ENCODE measurements at places on chromosomes 12 and 14.

GRCh38 chr12:69657376-69658137 is 41.5 kb downstream of the BEST3 start:
- no peak for DNase-seq

GRCh38 chr14:67551940-67552339 is 18.9 kb downstream of the PLEKHH1 start:
- no peak for DNase-seq

GRCh38 chr14:77109656-77110055 is 11.6 kb downstream of the CIPC start:
- no peak for DNase-seq

DNA sequence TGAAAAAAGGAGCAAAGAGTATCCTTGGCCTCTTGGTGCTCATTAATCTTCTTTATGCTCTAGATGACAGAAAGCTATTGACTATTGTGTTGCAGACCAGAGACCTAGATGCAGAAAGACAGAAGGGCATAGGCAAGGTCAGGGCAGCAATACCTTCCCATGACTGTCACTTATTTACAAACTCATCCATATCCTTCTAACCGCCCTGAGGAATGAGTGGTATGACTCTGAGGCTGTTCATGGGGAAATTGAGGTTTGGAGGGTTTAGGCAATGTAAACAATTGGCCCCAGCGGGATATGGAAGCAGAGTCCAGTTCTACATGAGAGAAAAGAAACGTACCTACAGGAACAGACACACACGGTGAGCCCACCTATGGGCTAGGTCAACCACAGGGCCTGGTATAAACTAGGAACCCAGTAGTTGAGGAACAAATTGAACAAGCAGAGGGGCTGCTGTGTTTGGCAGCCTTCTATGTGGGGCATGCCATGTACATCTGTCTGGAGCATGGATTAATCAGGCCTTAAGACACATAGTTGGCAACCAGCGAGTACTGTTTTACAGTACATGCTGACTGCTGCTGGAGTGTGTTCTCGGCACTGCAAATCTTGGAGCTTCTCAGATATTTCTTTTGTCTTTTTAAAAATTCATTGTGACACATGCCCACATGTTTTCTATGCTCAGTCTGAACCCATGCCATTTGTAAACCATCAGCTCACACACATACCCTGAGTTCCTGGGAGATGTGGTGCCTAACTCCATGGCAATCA is 159.7 kb upstream of the NTF3 start:
- DNase-seq, result no peak

DNA sequence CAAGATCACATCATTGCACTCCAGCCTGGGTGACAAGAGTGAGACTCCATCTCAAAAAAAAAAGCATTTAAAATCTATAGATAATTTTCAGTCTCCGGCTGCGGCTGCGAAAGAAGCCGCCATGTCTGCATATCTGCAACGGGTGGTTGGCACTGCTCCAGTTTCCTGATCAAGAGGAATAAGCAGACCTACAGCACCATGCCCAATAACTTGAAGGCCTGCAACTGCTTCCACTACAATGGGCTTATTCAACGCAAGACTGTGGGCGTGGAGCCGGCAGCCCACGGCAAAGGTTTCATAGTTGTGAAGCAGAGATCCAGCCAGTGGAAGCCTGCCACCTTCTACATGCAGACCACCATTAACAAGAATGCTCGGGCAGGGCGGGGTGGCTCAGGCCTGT is 30.6 kb upstream of the EID3 start:
- DNase-seq, result no peak

DNA sequence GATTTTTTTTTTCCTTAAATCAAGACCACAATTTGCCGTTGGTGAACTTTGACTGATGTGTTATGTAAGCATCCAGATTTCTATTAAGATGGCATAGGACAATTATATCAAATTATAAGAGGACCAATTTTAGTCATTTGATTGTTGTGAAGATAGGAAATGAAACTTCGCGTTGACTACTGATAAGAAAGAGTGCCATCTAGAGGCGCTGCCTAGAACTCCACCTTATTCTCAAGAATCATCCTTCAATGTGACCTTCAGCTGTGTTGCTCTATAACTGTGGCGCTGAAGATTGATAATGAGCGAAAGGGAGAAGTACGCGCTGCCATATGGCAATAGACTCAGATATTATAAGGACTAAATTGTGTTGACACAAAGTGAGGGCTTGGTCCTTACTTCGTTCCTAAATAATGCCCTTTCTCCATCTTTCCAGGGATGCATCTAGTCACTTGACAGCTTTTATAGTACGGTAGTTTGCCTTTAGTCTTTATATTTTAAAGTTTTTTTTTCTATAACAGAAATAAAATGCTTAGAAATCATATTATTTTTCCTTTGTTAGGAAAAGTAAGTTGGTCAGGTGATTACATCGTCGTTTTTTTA is 350.8 kb upstream of the STXBP6 start:
- peak; percentile 2 for DNase-seq

GRCh38 chr12:91140026-91140931 is 29.0 kb upstream of the LUM start:
- peak; percentile 97 for DNase-seq

- no peak for DNase-seq
Observed at GRCh38 chr14:68379510-68380328, 413.1 kb downstream of the ZFP36L1 start.

DNA sequence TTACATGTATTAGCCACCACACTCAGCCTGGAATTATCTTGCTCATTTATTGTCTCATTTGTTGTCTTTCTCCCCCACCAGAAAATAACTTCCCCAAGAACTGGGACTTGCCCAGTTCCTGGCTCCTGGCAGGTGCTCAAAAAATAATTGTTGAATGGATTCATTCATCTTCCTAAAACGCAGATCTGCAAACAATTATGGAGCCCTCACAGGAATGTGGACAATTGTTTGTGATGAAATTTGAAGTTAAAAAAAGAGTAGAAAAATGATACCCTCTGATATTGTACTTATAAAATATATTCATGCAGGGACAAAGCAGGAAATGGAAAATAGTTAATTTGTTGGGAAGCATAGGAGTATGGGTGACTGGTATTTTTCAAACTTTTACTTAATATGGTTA is 60.7 kb upstream of the MAP1LC3B2 start:
- peak; percentile 33 for DNase-seq

- no peak for DNase-seq
Observed at GRCh38 chr14:102219316-102219715, 79.6 kb downstream of the WDR20 start.

GRCh38 chr12:71565535-71565934 is 98.1 kb downstream of the ZFC3H1 start:
- DNase-seq, result no peak

- no peak for DNase-seq
Observed at GRCh38 chr12:104870797-104871196, 87.3 kb downstream of the SLC41A2 start.

DNA sequence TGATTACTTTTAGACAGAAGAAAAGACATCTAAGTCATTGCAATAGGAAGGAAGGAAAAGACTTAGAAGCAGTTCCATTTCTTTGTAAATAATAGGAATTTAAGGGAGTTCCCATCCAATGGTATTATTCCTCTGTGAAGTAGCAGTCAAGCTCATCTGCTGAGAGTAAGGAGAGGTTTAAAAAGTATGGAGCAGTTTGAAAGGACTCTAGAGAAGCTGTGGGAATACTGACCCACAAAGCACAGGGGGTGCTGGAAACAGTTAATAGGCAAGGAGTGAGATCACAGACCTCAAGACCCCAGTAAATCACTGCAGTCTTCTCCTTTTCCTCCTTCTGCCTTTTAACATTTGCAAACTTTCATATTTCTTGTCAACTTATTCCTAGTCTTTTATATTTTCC is 428.5 kb downstream of the ADAMTS20 start:
- DNase-seq, result no peak

DNA sequence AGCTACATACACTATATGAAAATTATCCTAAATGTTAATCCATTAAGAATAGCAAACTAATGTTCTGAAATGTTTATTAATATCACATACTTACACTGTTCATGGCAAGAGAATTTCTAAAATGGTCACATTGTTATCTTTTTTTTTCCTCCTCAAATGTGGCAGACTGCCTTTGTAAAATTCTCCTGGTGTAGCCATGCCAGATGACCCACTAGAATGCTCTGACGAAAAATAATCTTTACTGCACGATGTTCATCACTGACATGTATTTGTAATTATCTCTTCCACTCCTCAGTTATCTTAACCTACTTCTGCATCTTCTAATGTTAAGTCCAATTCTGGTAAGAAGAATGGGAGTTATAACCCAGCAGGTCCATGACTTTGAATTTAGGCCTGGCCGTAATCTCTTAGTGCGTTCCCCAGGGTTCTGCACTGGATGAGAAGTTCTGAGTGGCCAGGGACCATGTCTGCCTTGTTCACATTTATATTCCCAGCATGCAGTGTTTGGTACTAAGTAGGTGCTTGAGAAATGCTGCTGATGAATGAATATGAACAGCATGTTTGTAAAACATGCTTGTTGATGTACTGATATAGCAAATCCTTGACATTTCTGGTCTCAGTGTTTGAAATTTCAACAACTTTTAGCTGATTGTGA is 46.7 kb downstream of the NOPCHAP1 start:
- no peak for DNase-seq

- DNase-seq, result no peak
Observed at GRCh38 chr12:24363177-24363754, 413.8 kb upstream of the SOX5 start.

DNA sequence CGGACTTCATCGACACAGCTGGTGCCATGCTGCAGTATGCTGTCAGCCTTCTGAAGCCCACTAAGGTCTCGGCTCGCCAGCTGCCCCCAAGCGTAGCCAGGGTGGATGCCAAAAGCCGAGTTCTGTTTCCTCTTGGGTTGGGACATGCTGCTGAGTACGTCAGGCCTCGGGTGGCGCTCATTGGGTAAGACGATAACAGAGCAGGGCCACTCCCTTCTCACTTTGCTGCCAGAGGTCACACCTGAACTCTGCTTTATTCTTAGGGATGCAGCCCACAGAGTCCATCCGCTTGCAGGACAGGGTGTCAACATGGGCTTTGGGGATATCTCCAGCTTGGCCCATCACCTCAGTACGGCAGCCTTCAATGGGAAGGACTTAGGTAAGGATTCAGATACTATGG is 11.1 kb downstream of the COQ6 start:
- DNase-seq, result no peak

GRCh38 chr14:103508521-103509329 is 13.9 kb downstream of the CKB start:
- no peak for DNase-seq

GRCh38 chr14:61489932-61490331 is 168.6 kb downstream of the PRKCH start:
- DNase-seq, result no peak

DNA sequence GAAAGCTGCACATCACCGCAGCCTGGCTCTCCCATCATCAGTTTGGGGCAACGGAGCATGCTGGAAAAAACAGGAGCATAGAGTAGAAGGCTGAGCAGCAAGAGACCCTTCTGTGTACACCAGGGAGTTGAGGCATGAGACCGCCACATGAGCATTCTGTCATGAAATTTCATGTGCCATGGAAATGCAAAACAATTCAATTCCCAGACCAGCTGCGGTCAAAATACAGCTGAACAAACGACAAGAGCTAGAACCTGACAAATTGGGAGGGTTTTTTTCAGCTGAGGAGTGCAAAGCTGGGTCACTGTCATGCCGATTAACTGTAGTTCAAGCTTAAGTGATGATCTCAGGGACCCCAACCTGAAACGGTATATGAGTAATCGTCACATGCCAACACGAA is 37.1 kb downstream of the TMEM30B start:
- no peak for DNase-seq

GRCh38 chr12:48973941-48974673 is 2.6 kb upstream of the WNT10B start:
- no peak for DNase-seq

- no peak for DNase-seq
Observed at GRCh38 chr14:76760331-76761135, 735 bp upstream of the VASH1 start.

DNA sequence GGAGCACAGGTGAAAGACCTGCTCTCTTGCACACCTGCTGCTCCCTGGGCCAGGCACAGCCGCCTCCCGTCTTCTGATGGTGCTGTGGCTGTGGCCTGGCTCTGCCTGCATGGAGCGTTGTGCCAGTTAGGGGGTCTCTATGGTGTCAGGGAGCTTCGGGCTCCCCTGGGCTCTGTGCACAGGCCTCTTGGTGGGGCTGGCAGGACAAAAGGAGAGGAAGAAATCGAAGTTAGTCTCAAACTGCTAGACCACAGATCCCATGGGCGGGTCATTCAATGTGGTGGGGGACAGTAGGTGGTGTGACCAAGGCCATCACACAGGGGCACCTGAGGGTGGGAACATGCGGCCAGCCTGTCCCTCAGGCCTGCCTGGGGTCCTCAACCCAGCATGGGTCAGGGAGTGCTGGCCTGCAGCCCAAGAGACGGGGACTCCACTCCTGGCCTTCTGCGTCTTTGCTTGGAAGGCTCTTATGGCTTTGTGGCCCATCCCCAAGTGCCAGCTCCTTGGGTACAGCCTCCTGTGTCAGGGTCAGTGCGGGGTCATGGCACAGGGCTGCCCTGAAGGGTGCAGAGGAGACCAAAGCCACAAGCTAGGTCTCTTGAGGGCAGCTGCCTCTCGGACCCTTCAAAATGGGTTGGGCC is 84.1 kb downstream of the KIF26A start:
- DNase-seq, result no peak

DNA sequence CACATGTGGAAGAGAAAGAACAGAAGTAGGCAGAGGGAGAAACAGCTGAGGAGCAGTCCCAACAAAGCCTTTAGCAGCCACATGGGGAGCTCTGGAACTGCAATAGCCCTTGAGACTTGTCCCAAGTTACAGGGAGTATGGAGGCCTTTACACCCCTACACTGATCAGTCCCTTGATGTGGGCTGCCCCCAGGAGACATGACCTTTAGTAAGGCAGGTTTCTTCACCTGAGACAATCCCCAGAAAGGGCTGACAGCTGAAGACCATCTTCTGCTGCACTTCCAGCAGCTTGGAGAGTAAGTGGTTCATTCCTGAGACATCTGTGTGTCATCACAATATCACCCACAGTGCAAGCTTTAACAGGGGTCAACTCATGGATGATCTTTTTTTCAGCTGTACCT is 8.6 kb upstream of the SNAPC1 start:
- DNase-seq, result no peak

- DNase-seq, result no peak
Observed at GRCh38 chr14:105467942-105468471, 6.6 kb upstream of the CRIP2 start.

- no peak for DNase-seq
Observed at GRCh38 chr12:68086019-68086603, 73.4 kb downstream of the IFNG start.

DNA sequence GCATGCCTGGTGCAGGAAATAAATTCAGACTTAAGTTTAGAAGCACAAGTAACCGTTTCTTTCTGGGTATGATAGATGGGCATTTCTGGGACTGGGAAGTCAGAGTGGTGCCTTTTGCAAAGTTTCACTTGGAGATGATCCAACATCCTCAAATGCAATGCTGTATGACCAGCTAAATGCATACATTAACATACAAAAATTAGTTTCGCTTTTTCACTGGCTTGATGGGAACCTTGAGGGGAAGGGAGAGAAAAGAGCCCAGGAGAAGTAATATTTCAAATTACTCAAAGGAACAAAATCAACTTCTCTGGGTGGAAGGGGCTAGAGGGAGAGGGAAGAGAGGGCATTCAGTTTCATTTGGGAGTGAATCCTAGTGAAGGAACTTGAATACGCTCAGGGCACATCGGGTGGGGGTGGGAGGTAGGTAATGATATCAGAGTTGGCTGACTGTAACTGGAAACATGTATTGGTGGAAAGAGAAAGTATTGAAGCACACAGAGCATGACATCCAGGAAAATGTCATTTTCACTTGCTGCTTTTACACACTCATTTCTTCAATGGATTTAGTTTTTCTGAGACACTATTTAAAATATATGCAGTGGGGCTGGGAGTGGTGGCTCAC is 175.5 kb downstream of the PTPRO start:
- no peak for DNase-seq

- DNase-seq, result no peak
Observed at GRCh38 chr12:122869207-122869973, 26.5 kb downstream of the VPS37B start.
